ENCODE measurements at places on chromosomes 6 and 20.
A peak's percentile ranks its signal among the peaks of the same experiment; 100 is the strongest.

- no peak for DNase-seq
Observed at GRCh38 chr20:7029019-7029418, 261.5 kb downstream of the BMP2 start.

DNA sequence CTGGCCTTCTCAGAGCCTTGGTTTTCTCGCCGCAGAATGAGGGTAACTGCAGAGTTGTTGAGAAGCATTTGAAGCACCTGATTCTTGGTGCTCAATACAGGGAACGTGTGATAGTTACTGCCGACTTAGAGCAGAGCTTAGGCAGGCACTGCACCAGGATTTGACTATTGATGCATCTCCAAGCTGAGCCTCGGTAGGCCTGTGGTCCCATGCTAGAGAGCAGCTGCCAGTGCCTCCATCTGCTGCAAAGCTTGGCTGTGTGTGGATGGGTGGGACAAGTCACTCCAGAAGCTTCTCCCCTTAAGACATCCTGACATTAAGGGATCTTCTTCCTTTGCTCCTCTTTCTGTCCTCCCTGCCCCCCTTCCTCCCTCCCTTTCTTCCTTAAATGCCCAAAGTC, 40.9 kb downstream of the FAM209B start:
- DNase-seq, result no peak

GRCh38 chr20:4445784-4446183, 275.9 kb upstream of the PRND start:
- DNase-seq, result no peak

- no peak for DNase-seq
Observed at GRCh38 chr6:79372757-79373156, 138.3 kb upstream of the HMGN3 start.

GRCh38 chr6:109029313-109029712, 65.3 kb downstream of the SESN1 start:
- no peak for DNase-seq

- DNase-seq, result no peak
Observed at GRCh38 chr6:100266494-100267401, 198.0 kb downstream of the SIM1 start.

DNA sequence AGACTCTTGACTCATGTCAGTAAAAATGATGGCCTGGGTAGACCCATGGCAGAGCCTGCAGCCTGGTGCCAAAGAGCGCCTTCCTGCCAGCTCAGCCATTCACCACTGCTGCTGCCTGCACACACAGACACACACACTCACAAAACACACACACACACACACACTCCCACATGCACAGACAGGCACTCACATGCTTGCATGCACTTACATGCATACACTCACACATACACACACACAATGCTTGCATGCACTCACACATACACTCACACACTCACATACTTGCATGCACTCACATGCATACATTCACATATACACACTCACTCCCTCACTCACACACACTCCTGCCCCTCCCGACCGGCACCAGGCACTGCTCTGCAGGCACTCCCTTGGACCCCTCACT, 18.0 kb upstream of the SYNDIG1 start:
- no peak for DNase-seq

DNA sequence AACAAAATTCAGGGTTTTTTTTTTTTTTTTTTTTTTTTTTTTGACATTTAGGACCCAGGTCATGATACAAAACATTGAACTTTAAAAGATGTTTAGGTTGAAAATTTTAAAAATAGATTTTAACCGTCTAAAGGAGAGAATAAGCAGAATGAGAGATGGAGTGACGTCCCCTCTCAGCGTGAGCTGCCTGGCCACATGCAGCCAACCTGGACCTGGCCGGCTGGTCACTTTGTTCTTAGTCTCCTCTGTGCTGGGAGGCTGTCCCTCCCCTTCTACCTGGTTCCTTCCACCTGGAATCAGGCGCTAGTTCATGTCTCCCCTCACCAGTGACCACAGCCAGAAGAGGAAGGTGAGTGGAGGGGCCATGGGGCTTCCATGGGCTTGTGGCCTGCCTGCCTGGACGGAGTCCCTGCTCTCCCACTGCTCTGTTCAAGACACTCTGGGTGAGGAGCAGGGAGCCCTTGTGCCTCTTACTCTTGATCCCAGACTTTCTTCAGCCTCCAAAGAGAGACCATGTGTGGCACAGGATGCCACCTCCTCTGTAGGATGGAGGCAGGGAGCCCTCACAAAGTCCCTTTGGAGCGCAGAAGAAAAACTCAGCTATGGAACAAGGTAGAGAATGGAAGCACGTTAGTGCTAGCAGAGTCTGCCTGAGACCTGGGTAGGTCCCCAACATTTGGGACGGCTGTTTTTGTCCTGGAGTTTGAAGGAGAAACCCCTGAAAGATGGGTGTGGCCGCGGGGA, 31.7 kb downstream of the IRF4 start:
- no peak for DNase-seq

DNA sequence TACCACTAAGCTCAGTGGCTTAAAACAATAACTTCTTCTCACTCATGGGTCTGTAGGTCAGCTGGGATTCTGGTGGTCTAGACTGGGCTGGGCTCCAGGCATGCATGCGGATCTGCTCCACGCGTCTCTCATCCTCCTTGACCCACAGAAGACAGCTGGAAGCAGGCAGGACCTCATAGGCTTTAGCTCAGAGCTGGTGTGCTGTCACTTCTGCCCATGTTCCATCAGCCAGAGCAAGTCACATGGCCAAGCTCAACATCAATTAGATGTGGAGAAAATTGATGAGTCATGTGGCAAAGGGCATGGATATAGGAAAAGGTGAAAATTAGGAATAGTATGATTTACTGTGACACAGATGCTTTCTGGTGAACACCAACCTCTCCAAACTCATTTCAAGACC, 57.4 kb upstream of the PSMF1 start:
- DNase-seq, result no peak

- DNase-seq, result peak; percentile 30
Observed at GRCh38 chr6:150753371-150754064, 112.0 kb upstream of the MTHFD1L start.

- DNase-seq, result no peak
Observed at GRCh38 chr6:46796848-46797580, 3.8 kb downstream of the MEP1A start.

DNA sequence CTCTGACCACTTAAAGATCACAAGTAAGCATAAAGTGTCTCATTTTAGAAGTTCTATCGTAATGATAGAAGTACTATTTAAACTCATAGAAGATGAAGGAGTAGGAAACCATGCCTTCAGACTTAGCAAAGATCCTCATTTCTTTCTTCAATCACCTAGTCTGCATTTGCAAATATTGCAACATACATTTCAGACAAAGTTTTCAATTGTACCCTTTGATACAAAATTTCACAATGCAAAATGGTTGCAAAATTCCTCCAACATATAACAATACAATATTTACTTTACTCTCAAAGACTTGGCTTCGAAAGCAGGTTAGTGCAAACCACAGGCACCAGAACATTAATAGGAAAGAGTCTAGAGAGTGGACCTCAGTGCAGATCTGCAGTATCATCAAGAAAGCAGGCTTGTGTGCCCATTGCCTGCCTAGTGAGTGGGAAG, 16.1 kb upstream of the ROS1 start:
- no peak for DNase-seq

- no peak for DNase-seq
Observed at GRCh38 chr6:27049863-27050781, 197.4 kb upstream of the PRSS16 start.

- DNase-seq, result peak; percentile 67
Observed at GRCh38 chr6:165889636-165890403, 226.8 kb upstream of the PDE10A start.

DNA sequence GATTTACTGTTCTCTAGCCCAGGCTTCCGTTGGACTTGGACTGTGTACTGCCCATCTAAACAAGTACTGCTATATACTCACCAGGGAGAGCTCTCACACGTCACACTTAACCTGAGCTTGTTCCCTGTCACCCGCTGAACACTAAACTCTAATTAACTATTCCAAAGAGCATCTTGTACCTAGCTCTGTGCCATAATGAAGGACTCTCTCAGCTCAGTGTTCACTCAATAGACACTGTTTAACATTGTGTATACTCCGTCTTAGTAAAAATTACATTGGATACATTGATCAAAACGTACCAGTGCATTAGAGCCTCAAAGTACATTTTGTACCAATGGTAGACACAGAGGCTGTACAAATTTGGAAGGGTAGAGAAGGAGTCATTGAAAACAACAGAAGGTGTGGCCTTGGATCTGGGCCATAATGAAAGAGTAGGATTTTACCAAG, 55.4 kb upstream of the EPHA7 start:
- DNase-seq, result peak; percentile 35

- no peak for DNase-seq
Observed at GRCh38 chr6:95227351-95227750, 350.0 kb upstream of the MANEA start.

GRCh38 chr6:108123946-108124345, 41.9 kb upstream of the NR2E1 start:
- DNase-seq, result no peak

- peak; percentile 85 for DNase-seq
Observed at GRCh38 chr20:3744806-3745685, 12.6 kb downstream of the HSPA12B start.

- DNase-seq, result no peak
Observed at GRCh38 chr6:162921062-162921461, 193.3 kb downstream of the PACRG start.

- DNase-seq, result no peak
Observed at GRCh38 chr6:17884498-17885478, 102.6 kb downstream of the KIF13A start.

DNA sequence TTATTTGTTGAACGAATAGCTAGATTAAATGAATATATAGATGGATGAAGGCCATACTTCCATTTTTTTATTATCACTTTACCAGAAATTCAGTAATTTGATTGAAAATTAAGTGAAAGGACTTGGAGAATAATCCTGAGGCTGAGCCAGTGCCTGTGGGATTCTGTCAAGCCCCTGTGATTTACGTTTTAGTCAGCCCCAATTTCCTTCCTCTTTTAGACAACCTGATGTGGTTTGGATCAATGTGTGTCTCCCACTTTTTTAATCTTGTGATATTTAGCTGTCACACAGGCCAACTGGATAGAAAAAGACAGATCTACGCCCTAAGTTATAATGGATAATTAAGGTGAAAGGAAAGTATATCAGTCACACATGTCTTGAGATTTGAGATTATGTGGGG, 188.8 kb downstream of the EDN1 start:
- DNase-seq, result no peak

GRCh38 chr6:44712353-44713111, 325.0 kb downstream of the CDC5L start:
- DNase-seq, result no peak

GRCh38 chr6:70369332-70369950, 43.9 kb upstream of the FAM135A start:
- DNase-seq, result peak; percentile 75

DNA sequence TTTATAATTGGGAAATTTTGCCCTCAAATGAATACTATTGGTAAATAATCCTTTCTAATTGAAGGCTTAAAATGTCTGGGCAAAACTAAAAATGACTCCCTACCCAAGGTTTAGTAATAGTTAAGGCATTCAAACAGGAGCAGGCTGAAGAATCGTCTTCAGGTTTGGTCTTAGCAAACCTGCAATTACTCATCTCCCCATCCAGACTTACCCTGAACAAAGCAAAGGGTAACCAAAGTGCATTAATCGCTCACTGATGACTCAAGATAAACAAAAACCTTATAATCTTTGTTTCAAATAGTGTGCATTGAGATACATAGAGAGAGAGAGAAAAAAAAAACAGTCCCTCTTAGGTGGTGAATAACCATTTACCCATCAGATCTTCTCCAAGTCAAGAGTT, 225.5 kb downstream of the BMP2 start:
- peak; percentile 47 for DNase-seq

DNA sequence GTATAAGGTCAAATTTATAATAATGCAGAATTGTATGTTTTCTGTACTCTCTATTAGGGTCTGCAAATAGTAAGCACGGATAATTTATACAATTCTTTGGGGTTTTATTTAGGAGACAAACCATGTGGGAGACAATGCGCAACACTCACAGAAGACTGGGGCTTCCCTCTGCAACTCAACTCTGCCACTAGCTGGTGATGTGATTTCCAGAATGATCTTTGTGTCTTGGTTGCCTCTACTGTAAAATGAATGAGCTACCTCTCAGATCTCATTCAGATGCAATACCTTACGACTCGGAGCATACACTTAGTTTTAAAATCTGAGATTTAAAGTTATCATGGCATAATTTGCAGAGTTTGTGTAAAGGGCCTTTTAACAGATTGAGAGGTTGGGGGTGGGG, 6.4 kb downstream of the MAN1A1 start:
- no peak for DNase-seq

DNA sequence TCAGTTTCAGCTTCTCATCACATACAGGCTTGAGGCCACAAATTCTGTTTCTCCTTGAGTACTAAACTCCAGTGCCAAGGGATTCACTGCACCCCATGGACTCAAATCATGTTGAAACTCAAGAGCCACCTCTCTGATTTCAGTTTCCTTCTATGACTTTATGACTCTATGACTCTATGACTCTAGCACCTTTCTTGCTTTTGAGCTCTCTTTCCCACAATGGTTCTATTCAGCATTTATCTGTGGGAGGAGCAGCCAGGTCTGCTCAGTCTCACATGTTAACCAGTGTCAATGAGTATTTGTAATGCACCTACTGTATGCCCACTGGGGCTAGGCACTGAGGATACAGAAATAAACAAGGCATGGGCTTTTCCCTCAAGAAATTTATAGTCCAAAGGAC, 14.6 kb upstream of the SLC22A2 start:
- DNase-seq, result no peak

DNA sequence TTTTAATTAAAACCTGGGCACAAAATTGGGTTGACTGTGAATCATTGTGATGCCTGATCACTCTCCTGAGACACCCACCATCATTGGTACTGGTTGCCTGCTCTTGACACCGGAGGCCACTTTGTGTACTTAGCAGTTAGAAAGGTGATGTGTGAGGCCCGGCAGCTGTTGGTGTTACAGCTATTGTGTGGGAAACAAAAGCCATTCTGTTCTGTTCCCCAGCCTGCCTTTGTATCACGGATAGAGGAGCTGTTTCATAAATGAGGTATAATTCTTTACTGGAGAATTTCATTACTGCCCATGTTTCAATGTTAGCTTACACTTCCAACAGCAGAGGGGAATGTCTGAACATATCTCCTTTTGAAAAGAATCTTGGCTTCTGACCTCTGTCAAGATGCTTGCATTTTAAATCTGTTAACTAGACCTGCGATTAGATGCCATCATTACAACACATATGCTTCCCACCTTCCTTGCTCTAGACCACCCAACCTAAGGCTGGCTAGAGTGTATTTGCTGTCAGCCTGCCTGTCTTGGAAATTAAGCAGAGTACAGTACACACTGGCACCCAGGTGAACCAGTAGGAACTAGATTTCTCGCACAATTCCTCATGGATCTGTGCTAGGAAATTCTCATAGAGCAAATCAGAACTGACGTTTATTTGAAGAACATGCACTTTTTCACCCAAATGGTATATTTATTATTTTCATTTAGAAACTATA, 142.4 kb upstream of the INSM1 start:
- DNase-seq, result no peak
